Activated CD4-positive, alpha-beta T cell treated with anti-CD3 and anti-CD28 coated beads, Interleukin-2, amount 10 ng/mL, durations not matched to agents 7 days and 5 days (primary cell): ENCODE measurements at places on chromosomes 4 and X. TPM values are rescaled to one million over a fixed set of nuclear protein-coding genes. Genes with fewer than 3 reads are reported as not detected.
A peak's percentile ranks its signal among the peaks of the same experiment; 100 is the strongest.

DNA sequence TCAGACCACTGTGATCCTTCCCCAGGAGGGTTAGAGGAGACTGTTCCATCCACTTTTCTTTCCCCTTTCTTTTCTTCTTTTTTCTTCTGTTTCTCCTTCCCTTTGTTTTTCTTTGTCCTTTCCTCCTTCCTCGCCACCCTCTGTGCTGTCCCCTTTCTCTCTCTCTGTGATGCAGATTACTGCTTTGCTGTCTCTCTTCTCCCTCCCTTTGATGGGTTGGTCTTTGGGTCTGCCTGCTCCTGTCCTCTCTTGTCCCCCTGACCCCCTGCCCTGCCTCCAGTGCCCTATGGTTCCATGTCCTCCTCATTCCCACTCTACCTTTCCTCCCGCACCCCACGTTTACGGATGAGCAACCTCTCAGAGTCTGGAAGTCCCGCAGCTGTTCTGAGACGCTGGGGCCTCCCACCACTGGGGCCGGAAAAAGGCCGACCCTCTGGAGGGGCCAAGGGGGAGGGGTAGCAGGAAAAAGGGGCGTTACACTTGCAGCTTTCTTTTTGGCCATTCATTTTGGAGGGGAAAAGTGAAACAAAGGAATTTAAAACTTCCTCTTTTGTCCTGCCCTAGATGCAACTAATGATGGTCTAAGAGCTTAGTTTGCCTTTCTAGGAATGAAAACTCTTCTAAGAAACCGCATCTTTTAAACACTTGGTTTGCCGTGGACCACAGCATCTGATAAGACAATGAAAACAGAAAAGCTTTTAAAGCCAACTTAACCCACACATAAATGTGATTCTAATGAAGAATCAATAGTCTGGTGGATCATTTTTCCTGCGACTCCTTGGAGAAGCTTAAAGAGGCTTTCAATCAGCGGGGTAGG lies 24.5 kb upstream of the TSR2 start:
- no peak overlapping the region for H3K4me3 ChIP-seq
- peak; percentile 9 for DNase-seq
- no peaks in the 10 kb centered on the region for H3K36me3 ChIP-seq
- H3K27ac ChIP-seq = no peak overlapping the region
- peaks cover 13% of the 10 kb centered on the region for H3K4me1 ChIP-seq
- peaks cover 33% of the 10 kb centered on the region for H3K27me3 ChIP-seq

DNA sequence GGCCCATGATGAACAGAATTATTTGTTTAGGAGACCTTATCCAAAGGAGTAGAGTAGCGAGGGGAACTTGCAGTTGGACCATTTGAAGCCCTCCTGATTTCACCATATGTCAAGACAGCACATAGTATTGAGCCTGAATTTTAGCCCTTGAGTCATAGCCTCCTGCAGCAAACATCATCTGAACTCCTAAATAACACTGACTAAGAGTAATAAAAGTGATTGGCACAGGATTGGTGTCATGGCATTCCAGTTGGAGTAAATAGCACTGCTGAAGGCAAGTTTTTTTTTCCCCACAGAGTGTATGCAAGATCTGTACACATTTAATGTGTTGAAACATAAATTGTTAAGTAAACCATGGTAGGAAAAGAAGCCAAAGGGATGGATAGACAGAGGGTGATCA lies 89.0 kb downstream of the COMMD8 start:
- H3K36me3 ChIP-seq = no peaks in the 10 kb centered on the region
- no peak overlapping the region for H3K4me3 ChIP-seq
- H3K27ac ChIP-seq = no peak overlapping the region

- no peaks in the 10 kb centered on the region for H3K36me3 ChIP-seq
- DNase-seq = no peak
- no peak overlapping the region for H3K4me3 ChIP-seq
- peaks cover 4% of the 10 kb centered on the region for H3K27me3 ChIP-seq
- H3K27ac ChIP-seq = no peak overlapping the region
- no peaks in the 10 kb centered on the region for H3K4me1 ChIP-seq
Measured at GRCh38 chr4:114056599-114056998, 77.2 kb upstream of the ARSJ start.

DNA sequence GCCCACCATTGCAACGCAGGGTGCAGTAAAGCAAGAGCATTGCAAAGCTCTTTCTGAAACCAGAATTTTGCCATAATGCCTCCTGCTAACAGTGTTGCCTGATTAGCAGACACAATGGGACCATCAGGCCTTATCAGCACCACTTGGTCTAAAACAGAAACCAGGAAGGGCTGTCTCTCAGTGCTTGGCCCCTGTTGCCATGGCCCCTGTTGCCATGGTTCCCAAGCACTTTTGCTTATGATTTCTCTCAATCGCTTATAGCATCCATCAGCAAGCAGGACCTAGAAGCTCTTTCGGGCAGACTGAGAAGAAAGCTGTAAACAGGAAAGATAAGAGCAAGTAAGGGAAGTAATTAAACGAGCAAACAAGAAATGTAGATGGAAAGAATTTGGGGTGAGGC lies 36.8 kb downstream of the RTL5 start:
- no peak overlapping the region for H3K4me3 ChIP-seq
- no peaks in the 10 kb centered on the region for H3K36me3 ChIP-seq
- H3K27ac ChIP-seq = no peak overlapping the region
- H3K4me1 ChIP-seq = peaks cover 8% of the 10 kb centered on the region
- peak; percentile 58 for DNase-seq

DNA sequence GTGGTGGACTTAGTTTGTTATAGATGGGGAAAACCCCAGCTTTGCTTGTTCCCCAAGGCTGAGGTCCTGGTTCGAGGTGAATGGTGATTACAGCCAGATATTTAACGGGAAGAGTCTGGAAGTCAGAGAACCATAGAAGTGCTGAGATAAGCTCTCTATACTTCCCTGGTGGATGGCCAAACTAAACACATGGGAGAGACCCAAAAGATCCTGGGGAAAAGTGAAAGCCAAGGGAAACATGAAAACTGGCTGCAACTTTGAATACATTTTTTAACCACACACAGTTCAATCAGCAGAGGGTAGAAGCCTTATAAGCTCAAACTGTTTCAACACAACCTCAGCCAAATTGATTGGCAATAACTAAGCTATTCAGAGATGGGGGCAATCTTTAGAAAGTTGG lies 29.3 kb upstream of the SRPX start:
- H3K27me3 ChIP-seq = peaks cover 11% of the 10 kb centered on the region
- H3K4me1 ChIP-seq = peaks cover 1% of the 10 kb centered on the region
- no peak overlapping the region for H3K27ac ChIP-seq
- no peak overlapping the region for H3K4me3 ChIP-seq
- H3K36me3 ChIP-seq = no peaks in the 10 kb centered on the region
- DNase-seq = no peak

DNA sequence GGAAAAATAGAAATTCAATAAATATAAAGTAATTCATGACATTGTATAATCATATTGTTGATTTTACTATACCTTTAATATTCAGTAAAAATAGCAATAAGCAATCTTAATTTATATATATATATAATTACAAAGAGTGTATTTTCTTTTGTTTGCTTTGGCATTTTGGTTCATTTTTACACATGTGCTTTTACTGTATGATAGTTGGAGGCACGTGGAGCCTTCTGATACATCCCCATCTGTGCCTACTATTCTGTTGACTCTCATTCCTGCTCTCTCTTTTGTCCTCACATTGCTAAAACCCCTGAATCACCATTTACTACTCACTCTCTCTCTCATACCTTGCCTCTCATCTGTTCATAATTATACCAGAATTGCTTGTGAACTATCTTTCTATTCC lies 106.4 kb upstream of the NDST4 start:
- H3K27ac ChIP-seq = no peak overlapping the region
- no peak for DNase-seq
- no peaks in the 10 kb centered on the region for H3K4me1 ChIP-seq
- no peaks in the 10 kb centered on the region for H3K27me3 ChIP-seq

- no peaks in the 10 kb centered on the region for H3K27me3 ChIP-seq
- no peaks in the 10 kb centered on the region for H3K36me3 ChIP-seq
- H3K27ac ChIP-seq = no peak overlapping the region
- H3K4me1 ChIP-seq = no peaks in the 10 kb centered on the region
Measured at GRCh38 chrX:25275159-25275558, 259.4 kb upstream of the ARX start.

DNA sequence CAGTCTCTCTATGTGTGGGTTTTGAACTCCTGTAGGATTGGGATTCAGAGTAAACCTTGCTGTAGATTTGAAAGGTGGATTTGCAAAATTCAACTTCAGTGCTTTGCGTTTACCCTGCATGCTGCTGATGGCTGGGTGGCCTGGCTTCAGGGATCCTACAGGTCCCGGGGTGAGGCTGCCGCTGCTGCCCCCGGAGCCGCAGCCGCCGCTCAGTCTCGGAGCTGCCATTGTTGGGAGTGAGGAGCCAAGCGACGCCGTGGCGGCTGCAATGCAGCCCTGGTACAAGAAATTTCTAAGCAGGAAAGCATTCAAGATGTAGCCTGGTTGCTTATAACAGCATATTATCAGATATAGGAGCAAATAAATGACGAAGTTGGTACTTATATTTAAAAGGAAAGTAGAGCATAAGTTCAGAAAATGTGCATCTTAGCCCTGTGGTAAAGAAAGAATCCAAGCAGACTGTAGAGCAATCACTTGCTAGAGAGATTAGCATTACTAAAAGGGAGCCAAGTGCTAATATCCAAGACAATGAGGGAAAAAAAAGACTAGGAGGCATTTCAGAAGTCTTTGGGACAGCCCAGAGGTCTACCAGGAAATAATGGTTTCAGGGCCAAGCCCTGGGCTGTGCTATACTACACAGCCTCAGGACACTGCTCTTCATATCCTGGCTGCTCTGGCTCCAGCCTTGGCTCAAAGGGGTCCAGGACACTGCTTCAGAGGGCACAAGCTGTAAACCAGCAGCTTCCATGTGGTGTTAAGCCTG lies 36.9 kb upstream of the CHIC1 start:
- no peak for DNase-seq
- H3K4me3 ChIP-seq = no peak overlapping the region
- no peaks in the 10 kb centered on the region for H3K36me3 ChIP-seq

Gene FAM184B
- total RNA-seq = not detected

Gene ADH1C
- total RNA-seq = not detected

Gene ZNF280C
- total RNA-seq = 4.6 TPM

Gene BTK
- not detected for total RNA-seq

Gene C4orf17
- not detected for total RNA-seq

Gene GAGE13
- total RNA-seq = not detected

Gene UGT2B11
- total RNA-seq = not detected

Gene GPM6B
- not detected for total RNA-seq
